ENCODE measurements at places on chromosomes 2 and 18.

GRCh38 chr18:22005191-22005841, 164.1 kb upstream of the GATA6 start:
- H3K36me3 ChIP-seq, result no peaks in the 10 kb centered on the region
- no peak for DNase-seq
- no peaks in the 10 kb centered on the region for H3K4me1 ChIP-seq
- H3K27me3 ChIP-seq, result no peaks in the 10 kb centered on the region

- no peak overlapping the region for H3K27ac ChIP-seq
- H3K36me3 ChIP-seq, result no peaks in the 10 kb centered on the region
- H3K4me3 ChIP-seq, result no peak overlapping the region
- no peaks in the 10 kb centered on the region for H3K27me3 ChIP-seq
- DNase-seq, result no peak
- H3K4me1 ChIP-seq, result no peaks in the 10 kb centered on the region
Observed at GRCh38 chr2:233094614-233095013, 34.5 kb downstream of the INPP5D start.

DNA sequence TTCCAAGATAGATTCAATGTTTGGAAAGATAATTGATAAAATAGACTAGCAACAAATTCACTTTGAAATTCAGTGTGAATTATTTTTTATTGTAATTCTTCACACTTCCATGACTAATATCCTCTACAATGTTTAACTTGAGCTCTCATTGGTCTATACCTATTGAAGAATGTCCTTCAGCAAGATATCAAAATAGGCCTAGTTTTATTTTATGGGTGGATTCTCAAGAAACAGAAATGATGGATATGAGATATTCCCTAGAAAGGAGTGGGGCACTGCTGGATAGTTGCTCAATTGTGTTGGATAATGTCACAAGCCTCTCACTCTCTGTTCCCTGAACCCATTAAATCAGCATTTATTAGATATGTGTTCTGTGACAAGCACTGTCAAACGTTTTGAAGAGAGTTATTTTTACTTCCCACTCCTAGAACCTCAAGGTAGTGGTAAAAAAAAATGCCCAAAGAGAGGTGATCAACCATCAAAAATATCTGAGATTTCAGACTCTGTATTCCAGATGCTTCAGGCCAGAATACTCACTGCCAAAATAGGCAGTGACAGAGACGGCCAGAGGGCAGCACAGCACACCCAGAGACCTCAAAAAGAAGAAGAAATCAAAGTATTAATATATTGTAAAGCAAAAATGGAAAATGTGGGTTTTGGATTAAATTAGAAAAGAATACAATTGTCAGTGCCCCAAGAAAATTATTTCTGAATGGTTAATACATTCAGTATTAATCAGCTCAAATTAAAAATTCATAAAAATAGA, 87.5 kb downstream of the TRIB2 start:
- H3K27ac ChIP-seq, result no peak overlapping the region
- H3K4me1 ChIP-seq, result no peaks in the 10 kb centered on the region
- no peak for DNase-seq
- H3K4me3 ChIP-seq, result no peak overlapping the region
- no peaks in the 10 kb centered on the region for H3K27me3 ChIP-seq

DNA sequence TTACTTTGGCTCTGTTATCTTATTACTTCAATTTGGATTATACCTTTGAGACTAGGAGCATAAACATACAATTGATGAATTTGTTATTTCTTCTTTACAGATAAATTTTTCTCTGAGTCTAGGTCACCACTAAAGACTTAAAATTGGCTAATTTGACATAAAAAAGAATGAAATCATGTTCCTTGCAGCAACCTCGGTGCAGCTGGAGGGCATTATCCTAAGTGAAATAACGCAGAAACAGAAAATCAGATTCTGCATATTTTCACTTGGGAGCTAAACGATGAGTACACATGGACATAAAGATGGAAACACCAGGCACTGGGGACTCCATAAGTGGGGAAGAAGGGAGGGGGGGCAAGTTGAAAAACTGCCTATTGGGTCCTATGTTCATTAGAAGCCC, 172.8 kb upstream of the SESTD1 start:
- H3K4me3 ChIP-seq, result no peak overlapping the region
- no peak overlapping the region for H3K27ac ChIP-seq
- no peaks in the 10 kb centered on the region for H3K36me3 ChIP-seq
- H3K4me1 ChIP-seq, result no peaks in the 10 kb centered on the region
- H3K27me3 ChIP-seq, result no peaks in the 10 kb centered on the region

GRCh38 chr2:71340176-71340575, 8.6 kb downstream of the ZNF638 start:
- DNase-seq, result no peak
- peaks cover 2% of the 10 kb centered on the region for H3K4me1 ChIP-seq
- no peak overlapping the region for H3K4me3 ChIP-seq

- no peak overlapping the region for H3K27ac ChIP-seq
- H3K4me3 ChIP-seq, result no peak overlapping the region
- no peak for DNase-seq
- H3K4me1 ChIP-seq, result no peaks in the 10 kb centered on the region
Observed at GRCh38 chr2:71252862-71253261, 26.0 kb upstream of the PAIP2B start.

GRCh38 chr2:25151718-25152117, 16.7 kb downstream of the POMC start:
- no peak overlapping the region for H3K4me3 ChIP-seq
- H3K4me1 ChIP-seq, result no peaks in the 10 kb centered on the region
- no peak for DNase-seq
- H3K27me3 ChIP-seq, result no peaks in the 10 kb centered on the region
- no peak overlapping the region for H3K27ac ChIP-seq

GRCh38 chr18:79962835-79963657, 1.4 kb upstream of the HSBP1L1 start:
- no peaks in the 10 kb centered on the region for H3K27me3 ChIP-seq
- H3K36me3 ChIP-seq, result peaks cover 2% of the 10 kb centered on the region
- H3K4me1 ChIP-seq, result peaks cover 23% of the 10 kb centered on the region

- H3K36me3 ChIP-seq, result no peaks in the 10 kb centered on the region
- H3K4me1 ChIP-seq, result peaks cover 2% of the 10 kb centered on the region
- DNase-seq, result no peak
- H3K4me3 ChIP-seq, result no peak overlapping the region
Observed at GRCh38 chr2:170088776-170089175, 89.2 kb upstream of the MYO3B start.

DNA sequence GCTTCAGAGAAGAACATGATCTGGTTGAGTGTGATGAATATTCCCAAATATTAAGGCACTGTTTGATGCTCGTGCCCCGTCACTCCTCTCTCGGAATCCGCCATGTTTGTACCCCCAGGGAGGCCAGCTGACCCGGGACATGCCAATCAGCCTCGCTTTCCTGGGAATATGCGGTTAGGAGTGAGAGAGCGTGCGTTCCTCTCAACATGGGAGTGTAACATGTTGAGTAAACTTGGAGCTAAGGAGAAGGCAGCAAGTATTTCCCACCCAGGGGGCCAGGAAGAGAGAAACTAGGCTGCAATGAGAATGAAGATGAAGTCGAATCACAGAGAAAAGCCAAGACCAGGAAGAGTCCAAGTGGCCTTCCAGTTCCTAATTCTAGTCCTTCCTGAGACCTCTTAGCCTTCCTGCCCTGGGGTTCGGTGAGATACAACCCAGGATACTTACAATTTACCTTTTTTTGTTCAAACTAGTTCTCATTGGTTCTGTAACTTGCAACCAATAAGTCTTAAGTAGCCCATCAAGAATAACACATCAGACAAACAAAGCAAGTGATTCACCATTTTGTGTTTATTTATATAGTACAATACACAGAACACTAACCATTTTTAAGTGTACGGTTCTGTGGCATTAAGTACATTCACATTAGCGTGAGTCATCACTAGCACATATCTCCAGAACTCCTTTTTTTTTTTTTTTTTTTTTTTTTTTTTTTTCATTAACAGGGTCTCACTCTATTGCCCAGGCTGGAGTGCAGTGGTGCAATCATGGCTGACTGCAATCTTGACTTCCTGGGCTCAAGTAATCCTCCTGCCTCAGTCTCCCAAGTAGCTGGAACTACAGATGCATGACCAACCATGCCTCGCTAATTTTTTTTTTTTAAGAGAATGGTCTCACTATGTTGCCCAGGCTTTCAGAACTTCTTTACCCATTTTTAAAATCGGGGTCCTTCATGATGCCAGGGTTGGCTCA, 36.4 kb upstream of the SLC1A4 start:
- H3K4me1 ChIP-seq, result no peaks in the 10 kb centered on the region
- no peak for DNase-seq
- no peaks in the 10 kb centered on the region for H3K36me3 ChIP-seq
- H3K27me3 ChIP-seq, result no peaks in the 10 kb centered on the region
- no peak overlapping the region for H3K4me3 ChIP-seq

GRCh38 chr2:69501301-69501700, 64.1 kb upstream of the NFU1 start:
- H3K36me3 ChIP-seq, result peaks cover 26% of the 10 kb centered on the region
- no peaks in the 10 kb centered on the region for H3K27me3 ChIP-seq
- DNase-seq, result no peak
- no peak overlapping the region for H3K27ac ChIP-seq

DNA sequence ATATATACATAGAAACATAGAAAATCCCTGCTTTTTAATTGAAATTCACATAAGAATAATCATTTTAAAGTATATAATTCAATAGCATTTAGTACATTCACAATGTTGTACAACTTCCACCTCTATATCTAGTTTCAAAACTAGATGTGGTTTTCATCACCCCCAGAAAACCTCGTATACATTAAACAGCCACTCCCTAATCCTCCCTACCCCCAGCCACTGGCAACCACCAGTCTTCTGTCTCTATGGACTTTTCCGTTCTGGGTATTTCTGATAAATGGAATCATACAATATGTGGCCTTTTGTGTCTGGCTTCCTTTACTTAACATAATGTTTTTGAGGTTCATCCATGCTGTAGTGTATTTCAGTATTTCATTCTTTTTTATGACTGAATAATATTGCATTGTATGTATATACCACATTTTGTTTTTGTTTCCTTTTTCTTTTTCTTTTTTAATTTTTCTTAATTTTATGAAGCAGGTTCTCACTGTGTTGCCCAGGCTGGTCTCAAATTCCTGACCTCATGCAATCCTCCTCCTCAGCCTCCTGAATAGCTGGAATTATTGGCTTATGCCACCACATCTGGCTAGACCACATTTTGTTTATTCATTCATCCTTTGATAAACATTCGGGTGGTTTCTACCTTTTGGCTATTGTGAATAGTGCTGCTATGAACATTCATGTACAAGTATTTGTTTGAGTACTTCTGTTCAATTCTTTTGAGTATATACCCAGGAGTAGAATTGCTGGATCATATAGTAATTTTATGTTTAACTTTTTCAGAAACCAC, 50.6 kb upstream of the RNF152 start:
- H3K36me3 ChIP-seq, result no peaks in the 10 kb centered on the region
- DNase-seq, result no peak
- no peaks in the 10 kb centered on the region for H3K27me3 ChIP-seq
- H3K4me3 ChIP-seq, result no peak overlapping the region

GRCh38 chr2:119836455-119837142, 76.9 kb downstream of the PTPN4 start:
- no peaks in the 10 kb centered on the region for H3K36me3 ChIP-seq
- no peaks in the 10 kb centered on the region for H3K27me3 ChIP-seq
- no peaks in the 10 kb centered on the region for H3K4me1 ChIP-seq
- DNase-seq, result no peak
- no peak overlapping the region for H3K4me3 ChIP-seq

DNA sequence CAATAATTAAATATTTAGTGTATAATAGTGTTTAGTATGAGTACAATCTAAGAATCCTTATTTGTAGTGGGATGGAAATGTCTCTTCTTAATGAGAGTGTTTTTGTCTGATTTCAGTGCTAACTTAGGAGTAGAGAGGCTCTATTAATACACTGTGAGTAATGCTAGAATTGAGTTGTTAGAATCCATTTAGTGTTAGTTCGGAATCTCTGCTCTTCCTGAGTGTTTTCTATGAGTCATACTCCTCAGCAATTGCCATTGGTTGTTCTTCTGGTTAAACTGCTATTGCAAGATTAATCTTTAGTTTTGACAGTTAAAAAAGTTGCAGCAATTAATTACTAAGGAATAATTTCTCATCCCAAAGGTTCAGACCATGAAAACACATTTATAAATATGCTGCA, 828.6 kb upstream of the POU3F3 start:
- H3K4me1 ChIP-seq, result no peaks in the 10 kb centered on the region
- no peak overlapping the region for H3K27ac ChIP-seq
- H3K36me3 ChIP-seq, result no peaks in the 10 kb centered on the region
- no peak for DNase-seq
- H3K4me3 ChIP-seq, result no peak overlapping the region
- no peaks in the 10 kb centered on the region for H3K27me3 ChIP-seq

DNA sequence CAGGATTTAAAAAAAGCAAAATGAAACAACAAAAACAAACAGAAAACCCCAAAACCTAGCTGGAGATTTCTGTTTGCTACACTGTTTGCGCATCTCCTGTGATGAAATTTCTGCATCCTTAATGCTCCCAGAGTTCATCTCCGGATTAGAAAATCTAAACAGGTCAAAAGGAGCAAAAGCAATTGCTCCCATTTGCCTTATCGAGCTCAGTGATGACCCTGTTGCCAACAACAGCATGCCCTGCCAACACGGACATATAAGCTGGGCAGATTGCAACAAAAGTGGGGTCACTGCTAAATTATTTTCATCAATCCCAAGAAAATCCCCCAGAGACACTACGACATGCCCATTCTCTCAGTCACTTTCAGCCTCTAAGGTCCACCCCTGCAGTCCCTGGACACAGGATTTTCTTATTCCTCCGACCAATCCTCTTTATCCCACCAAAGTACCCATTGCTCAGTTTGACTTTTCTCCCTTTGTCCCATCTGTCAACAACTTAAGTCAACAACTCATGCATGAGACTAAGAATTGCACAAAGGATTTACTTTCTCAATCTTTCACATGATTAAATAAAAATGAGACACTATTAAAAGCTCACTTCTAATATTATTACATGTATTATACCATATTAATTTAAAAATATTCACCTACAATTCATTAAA, 67.8 kb downstream of the ABCG8 start:
- no peak overlapping the region for H3K27ac ChIP-seq
- H3K4me1 ChIP-seq, result no peaks in the 10 kb centered on the region
- H3K27me3 ChIP-seq, result no peaks in the 10 kb centered on the region

DNA sequence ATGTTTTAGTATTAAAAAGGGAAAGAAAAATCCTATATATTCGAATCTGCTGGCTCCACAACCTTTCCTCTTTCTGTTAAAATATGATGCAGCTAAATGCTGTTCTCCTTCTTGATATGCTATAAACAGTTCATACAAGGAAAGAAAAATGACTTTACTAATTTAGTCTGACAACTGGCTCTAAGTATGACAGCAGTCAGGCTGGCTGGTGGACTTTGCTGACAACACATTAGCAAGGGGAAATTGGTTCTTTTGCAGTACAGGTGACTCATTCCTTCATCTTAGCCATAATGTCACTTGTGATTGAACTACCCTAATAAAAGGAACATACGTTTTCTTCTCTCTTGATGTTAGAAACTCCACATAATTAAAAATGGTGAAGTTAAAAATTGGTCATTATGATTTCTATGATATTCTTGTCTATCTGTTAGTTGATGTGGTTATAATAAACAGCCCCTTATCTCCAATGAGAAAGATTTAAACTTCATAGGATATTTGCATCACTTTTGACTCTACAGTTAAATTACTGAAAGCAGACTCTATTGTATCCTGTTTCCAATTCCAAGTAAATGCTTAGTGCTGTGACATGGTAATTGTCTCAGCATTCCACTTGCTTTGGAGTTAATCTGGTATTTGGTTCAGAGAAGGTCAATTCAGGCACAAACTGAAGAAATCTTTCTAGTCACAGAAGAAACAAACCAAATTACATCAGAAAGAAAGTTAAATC, 315.3 kb upstream of the GULP1 start:
- H3K36me3 ChIP-seq, result no peaks in the 10 kb centered on the region
- no peak overlapping the region for H3K4me3 ChIP-seq
- H3K27me3 ChIP-seq, result no peaks in the 10 kb centered on the region
- no peak overlapping the region for H3K27ac ChIP-seq
- H3K4me1 ChIP-seq, result no peaks in the 10 kb centered on the region
